ENCODE measurements at places on chromosomes 5 and 9. TPM values are rescaled to one million over a fixed set of nuclear protein-coding genes. Genes with fewer than 3 reads are reported as not detected.

GRCh38 chr9:108142504-108143201, 653.1 kb upstream of the KLF4 start:
- no peak overlapping the region for H3K27ac ChIP-seq
- no peaks in the 10 kb centered on the region for H3K27me3 ChIP-seq
- H3K36me3 ChIP-seq: no peaks in the 10 kb centered on the region
- no peak for DNase-seq

DNA sequence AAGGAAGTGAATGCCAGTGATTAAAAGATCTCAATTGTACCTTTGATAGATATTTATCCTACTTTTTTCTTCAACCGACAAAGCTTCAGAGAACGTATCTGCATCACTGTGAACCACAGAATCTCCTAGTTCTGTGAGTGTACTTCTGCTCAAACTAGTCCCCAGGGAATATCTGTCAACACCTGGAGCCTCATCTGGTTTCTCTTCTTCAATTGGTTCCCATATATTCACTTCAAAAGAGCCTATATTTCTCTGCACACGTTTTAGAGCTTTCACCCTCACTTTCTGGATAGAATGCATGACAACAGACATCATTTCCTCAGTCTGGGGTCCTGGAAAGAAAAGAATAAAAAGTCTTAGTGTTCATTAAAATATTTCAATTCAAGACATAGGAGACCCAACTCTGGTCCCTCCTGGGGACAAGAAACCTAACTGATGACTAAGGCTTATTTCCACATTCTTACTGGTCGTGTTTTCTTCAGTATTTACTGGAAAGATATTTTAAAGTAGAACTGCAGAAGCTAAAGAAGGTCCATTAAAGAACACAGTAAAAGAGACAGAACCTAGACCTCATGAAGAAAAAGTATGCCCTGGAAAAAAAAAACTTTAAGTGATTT, 64.3 kb downstream of the CPLANE1 start:
- H3K27me3 ChIP-seq: no peaks in the 10 kb centered on the region
- no peaks in the 10 kb centered on the region for H3K4me1 ChIP-seq
- no peak overlapping the region for H3K27ac ChIP-seq
- H3K4me3 ChIP-seq: no peak overlapping the region
- no peak for DNase-seq
- H3K36me3 ChIP-seq: peaks cover 16% of the 10 kb centered on the region

- no peak overlapping the region for H3K4me3 ChIP-seq
- no peaks in the 10 kb centered on the region for H3K36me3 ChIP-seq
- H3K27me3 ChIP-seq: no peaks in the 10 kb centered on the region
- no peak overlapping the region for H3K27ac ChIP-seq
- H3K4me1 ChIP-seq: no peaks in the 10 kb centered on the region
Observed at GRCh38 chr9:114033397-114034103, 44.5 kb downstream of the AMBP start.

DNA sequence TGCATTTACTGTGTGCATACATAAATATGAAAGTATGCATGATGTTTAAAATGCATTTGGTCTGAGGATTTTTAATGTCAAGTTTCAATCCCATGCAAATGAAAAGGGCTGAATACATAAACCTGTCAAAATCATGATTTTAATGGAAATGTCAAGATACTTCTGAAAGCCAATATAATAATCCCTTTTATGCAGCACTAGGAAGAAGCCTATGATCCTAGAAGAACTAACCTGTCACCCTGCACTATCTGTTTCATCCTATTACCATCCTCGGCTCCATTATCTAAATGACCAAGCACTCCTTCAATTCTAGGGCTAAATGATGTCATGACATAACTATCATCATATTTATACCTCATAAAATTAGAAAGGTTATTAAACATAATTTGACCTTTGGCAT, 2229.4 kb upstream of the WWC1 start:
- no peaks in the 10 kb centered on the region for H3K27me3 ChIP-seq
- no peak overlapping the region for H3K27ac ChIP-seq
- DNase-seq: no peak
- H3K4me1 ChIP-seq: no peaks in the 10 kb centered on the region
- H3K36me3 ChIP-seq: no peaks in the 10 kb centered on the region

- H3K4me3 ChIP-seq: no peak overlapping the region
- DNase-seq: no peak
- H3K27me3 ChIP-seq: no peaks in the 10 kb centered on the region
- H3K4me1 ChIP-seq: peaks cover 17% of the 10 kb centered on the region
- no peak overlapping the region for H3K27ac ChIP-seq
Observed at GRCh38 chr9:126864771-126865170, 4.3 kb downstream of the ZBTB34 start.

GRCh38 chr9:4904322-4905134, 80.5 kb upstream of the JAK2 start:
- H3K36me3 ChIP-seq: no peaks in the 10 kb centered on the region
- DNase-seq: peak; percentile 89
- peak overlapping the region; percentile 96 for H3K27ac ChIP-seq
- H3K4me3 ChIP-seq: no peak overlapping the region
- no peaks in the 10 kb centered on the region for H3K27me3 ChIP-seq
- H3K4me1 ChIP-seq: peaks cover 36% of the 10 kb centered on the region

DNA sequence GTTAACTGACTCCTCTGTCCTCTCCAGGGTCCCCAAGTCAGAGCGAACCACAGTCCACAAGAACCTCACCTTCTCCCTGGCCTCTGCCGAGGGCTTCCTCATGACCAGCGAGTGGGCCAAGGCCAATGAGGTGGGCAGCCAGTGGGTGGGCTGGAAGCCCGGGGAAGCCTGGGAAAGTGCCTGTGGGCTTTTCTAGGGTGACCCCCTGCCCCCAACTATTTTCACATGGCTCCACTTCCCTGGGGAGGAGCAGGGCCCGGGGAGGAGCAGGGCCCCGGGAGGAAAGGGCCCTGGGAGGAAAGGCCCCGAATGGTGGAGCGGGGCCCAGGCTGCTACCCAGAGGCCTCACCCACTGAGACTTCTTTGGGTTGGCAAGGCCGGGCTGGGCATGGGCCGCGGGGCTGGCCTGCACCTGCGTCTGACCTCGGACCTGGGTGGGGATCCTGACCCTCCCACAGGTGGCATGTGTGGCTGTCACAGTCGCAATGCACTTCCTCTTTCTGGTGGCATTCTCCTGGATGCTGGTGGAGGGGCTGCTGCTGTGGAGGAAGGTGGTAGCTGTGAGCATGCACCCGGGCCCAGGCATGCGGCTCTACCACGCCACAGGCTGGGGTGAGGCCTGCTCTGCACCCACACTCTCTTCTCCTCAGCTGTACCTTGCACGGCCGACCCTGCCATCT, 17.9 kb downstream of the ADGRD2 start:
- H3K4me1 ChIP-seq: no peaks in the 10 kb centered on the region
- no peak overlapping the region for H3K4me3 ChIP-seq
- no peaks in the 10 kb centered on the region for H3K27me3 ChIP-seq
- no peak overlapping the region for H3K27ac ChIP-seq
- H3K36me3 ChIP-seq: no peaks in the 10 kb centered on the region

DNA sequence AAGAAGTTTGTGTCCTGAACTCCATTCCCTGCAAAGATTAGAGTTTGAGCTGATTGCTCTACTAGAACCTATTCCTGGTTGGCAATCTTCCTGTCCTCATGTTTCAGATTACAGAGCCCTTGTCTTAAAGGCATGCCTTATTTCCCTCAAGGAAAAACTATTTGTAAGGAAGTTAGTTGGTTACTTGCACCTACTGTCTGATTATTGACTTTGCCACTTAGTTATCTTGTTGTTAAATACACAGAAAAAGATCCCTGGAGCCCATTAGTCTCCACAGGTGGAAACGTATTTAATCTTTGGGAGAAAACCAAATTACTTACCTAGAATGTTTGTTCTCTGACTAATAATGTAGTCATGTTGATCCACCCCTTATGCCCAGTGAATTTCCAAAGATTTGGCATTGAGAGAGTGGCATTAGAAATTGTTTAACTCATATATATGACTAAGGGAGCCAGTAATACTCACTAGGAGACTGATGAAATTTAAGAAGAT, 132.3 kb upstream of the ELL2 start:
- H3K4me1 ChIP-seq: peaks cover 43% of the 10 kb centered on the region
- peak overlapping the region; percentile 85 for H3K27ac ChIP-seq
- H3K27me3 ChIP-seq: no peaks in the 10 kb centered on the region
- peak; percentile 95 for DNase-seq
- no peaks in the 10 kb centered on the region for H3K36me3 ChIP-seq

DNA sequence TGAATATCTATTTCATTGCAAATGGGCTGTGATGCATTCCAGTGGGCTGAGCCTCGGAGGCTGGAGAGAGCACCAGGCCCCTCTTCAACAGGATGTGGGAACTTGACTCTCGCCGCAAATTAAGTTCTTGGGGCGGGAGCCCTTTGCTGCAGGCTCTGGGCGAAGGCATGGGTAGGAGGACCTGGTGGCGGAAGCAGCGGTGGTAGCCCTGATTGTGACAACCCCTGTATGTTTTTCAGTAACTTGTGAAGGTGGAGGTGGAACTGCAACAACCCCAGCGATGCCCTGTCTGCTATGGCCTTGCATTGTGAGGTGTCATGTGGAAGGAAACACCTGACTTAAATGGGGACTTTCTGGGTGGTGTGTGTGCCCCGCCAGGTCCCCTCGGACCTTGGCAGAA, 9.4 kb downstream of the FYB1 start:
- no peak for DNase-seq
- no peak overlapping the region for H3K4me3 ChIP-seq
- H3K36me3 ChIP-seq: no peaks in the 10 kb centered on the region
- no peaks in the 10 kb centered on the region for H3K4me1 ChIP-seq

GRCh38 chr5:94700592-94700991, 82.1 kb downstream of the SLF1 start:
- no peak overlapping the region for H3K27ac ChIP-seq
- H3K27me3 ChIP-seq: no peaks in the 10 kb centered on the region
- H3K4me3 ChIP-seq: no peak overlapping the region
- peaks cover 10% of the 10 kb centered on the region for H3K4me1 ChIP-seq

DNA sequence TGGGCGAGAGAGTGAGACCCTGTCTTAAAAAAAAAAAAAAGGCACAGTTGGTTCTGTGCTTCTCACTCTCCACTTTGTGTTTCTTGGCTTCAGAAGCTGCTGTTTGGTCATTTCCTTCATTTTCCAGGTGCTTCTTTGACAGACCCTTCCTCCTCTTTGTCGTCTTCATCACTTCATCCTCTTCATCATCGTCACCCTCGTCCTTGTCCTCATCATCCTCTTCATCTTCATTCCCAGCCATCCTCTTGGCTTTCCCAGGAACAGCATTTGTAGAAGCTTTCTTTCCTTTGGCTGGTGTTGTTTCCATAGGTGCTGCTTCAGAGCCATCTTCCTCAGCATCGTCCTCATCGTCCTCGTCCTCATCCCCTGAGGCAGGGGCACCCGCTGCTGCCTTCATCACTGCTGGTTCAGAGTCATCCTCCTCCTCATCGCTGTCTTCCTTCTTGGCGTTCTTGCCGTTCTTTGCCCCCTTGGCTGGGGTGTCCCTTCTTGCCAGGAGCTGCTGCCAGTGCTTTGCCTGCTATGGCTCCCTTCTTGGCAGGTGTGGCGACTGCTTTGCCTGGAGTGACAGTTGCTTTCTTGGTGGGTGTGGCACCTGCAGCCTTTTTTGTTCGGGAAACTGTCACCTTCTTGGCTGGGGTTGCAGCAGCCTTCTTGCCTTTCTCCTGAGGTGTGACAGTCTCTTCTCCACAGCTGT, 7.1 kb downstream of the RABL6 start:
- H3K36me3 ChIP-seq: peaks cover 6% of the 10 kb centered on the region
- no peak overlapping the region for H3K4me3 ChIP-seq
- no peaks in the 10 kb centered on the region for H3K27me3 ChIP-seq
- no peak for DNase-seq

DNA sequence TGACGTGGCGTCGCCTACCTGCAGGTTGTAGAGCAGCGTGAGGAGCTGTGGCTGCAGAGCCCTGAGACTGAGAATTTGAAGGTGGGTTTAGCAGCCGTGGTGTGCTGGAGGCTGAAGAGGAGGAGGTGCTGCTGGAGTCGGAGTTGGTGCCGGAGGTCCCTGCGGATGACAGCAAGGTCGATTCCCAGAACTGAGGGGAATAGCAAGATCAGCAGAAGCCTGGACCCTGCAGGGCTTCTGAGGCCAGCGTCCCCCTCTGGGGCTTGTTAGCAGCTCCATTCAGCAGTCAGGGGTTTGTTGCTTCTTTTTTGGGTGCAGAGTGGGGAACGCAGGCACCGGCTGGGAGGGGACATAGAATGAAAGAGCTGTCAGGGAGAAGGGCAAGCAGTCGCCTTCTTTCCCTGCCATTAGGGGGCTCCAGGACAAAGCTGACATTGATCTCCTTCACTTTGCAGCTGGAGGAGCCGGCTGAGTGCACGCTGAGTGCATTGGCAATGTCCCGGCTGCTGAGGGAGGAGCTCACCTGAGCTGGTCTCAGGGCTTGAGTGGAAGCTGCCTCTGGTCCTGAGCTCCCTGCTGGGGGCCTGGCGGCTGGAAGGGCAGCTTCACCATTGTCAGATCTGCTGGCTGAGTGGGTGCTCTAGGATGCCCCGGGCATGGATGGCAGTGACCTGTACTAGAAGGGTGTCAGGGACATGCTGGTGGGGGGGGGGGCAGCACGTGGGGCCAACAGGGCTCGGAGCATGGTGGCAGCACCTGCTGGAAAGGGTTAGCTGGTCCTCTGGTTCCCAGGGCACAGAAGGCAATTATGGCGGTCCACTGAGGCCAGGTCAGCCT, 20.8 kb downstream of the OBP2B start:
- 0 out of 2 replicates have a peak, but pooled peaks cover 4% of the 10 kb centered on the region for H3K4me1 ChIP-seq
- no peak overlapping the region for H3K27ac ChIP-seq
- no peak overlapping the region for H3K4me3 ChIP-seq
- DNase-seq: peak; percentile 48

GRCh38 chr9:20382460-20383071, 239.7 kb downstream of the MLLT3 start:
- H3K27ac ChIP-seq: peak overlapping the region; percentile 35
- H3K27me3 ChIP-seq: no peaks in the 10 kb centered on the region
- H3K4me1 ChIP-seq: peaks cover 7% of the 10 kb centered on the region
- H3K36me3 ChIP-seq: no peaks in the 10 kb centered on the region
- DNase-seq: peak; percentile 34

GRCh38 chr5:179865491-179866240, 7.0 kb upstream of the MRNIP start:
- H3K4me1 ChIP-seq: no peaks in the 10 kb centered on the region
- no peaks in the 10 kb centered on the region for H3K27me3 ChIP-seq
- no peak overlapping the region for H3K4me3 ChIP-seq
- no peak for DNase-seq

- DNase-seq: peak; percentile 63
- H3K4me1 ChIP-seq: peaks cover 4% of the 10 kb centered on the region
- H3K36me3 ChIP-seq: no peaks in the 10 kb centered on the region
- H3K27ac ChIP-seq: no peak overlapping the region
Observed at GRCh38 chr5:77210964-77211690, 647 bp downstream of the PDE8B start.

IFNA21 gene
- total RNA-seq: not detected

UBE2QL1 gene
- 8.8 TPM for total RNA-seq

CKMT2 gene
- total RNA-seq: not detected

Measured in PC-3 (cell line).